NCI-H1930 (cell line): ENCODE measurements at places on chromosomes 4 and X.
A peak's percentile ranks its signal among the peaks of the same experiment; 100 is the strongest.

GRCh38 chrX:24479924-24480323, 14.8 kb downstream of the PDK3 start:
- DNase-seq = no peak

- no peak for DNase-seq
Measured at GRCh38 chrX:5907207-5907606, 321.5 kb downstream of the NLGN4X start.

GRCh38 chr4:3391422-3391821, 50.3 kb upstream of the HGFAC start:
- no peak for DNase-seq

DNA sequence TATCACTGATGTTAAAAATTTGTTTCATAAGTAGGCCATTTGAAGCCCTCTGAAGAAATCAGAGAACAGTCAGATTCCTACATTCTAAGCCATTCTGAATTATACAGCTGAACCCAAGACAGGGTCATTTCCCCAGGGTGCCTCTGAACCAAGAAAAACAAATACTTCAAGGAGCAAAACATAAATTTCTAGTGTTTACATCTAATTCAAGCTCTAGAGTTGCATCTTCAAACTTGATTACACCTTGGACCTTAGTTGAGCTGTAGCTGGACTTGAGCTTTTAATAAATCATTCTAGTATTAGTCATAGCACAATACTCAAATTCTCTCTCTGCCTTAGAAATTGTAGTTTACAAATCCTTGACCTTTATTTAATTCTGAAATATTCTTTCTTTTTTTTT, 87.6 kb upstream of the IL15 start:
- DNase-seq = no peak

DNA sequence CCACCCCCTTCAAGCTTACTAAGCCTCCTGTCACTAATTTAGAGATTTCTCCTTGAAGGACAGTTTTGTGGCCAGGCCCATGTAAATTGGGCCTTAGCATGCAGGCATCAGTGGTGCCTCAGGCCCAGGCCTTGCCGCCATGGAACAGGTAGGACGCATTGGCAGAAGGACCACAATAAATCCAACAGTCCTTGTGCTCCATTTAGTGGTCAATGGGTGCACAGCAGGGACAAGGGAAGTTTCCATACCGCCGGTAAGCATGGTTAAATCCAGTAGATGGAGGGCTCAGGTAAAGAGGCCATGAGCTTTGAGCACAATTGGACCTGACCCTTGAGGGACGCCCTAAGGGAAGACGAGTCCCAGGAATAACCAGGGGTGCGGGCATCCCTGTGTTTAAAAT, 97.3 kb downstream of the UGT2B28 start:
- DNase-seq = no peak

- DNase-seq = no peak
Measured at GRCh38 chrX:153981231-153981630, 8.7 kb downstream of the TMEM187 start.

DNA sequence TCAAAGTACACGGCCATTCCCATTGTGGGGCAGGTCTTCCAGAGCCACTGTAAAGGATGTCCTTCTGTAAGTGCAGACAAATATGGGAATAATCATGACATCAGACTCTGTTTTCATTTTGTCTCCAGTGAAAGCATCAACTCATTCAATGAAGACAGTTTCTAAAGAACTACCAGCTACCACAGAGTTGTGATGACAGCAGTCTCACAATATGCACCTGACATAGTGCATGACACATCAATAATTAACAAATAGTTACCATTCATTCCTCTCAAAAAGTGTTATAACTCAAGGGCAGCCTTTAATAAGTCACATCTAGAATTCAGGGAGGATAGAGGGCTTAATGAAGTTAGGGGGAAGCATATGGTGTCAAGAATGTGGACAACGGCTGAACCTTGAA, 20.2 kb downstream of the MTTP start:
- DNase-seq = no peak

GRCh38 chr4:3780347-3781171, 14.4 kb downstream of the ADRA2C start:
- no peak for DNase-seq

DNA sequence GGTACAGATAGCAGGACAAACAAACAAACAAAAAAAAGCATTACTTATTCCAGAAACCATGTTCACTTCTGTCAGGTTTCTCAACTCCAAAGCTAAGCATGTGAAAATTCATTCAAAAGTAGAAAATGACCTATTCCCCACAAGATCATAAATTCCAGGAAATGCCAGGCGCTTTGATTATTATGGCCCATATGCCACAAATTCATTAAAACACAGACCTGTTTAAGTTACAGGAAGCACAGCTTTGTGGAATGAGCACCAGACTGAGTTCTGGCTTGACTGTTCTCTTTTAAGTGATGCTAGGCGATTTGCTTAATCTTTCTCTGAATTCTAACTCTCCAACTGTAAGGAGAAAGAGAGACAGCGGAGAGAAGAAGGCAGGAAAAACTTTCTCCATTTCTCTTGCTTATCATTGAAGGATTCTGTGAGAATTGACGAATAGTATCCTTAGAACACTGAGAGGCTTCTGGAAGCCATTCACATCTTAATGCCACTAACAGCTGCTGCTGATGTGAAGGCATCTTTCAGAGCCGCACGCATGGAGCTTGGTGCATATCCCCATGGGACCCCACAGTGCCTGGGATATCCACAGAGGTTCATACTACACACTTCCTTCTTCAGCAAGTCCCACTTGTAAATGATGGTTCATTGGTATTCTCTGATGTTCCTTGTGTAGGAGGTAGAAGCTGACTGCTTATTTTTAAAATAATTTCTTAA, 138.0 kb downstream of the ZNF674 start:
- DNase-seq = no peak

DNA sequence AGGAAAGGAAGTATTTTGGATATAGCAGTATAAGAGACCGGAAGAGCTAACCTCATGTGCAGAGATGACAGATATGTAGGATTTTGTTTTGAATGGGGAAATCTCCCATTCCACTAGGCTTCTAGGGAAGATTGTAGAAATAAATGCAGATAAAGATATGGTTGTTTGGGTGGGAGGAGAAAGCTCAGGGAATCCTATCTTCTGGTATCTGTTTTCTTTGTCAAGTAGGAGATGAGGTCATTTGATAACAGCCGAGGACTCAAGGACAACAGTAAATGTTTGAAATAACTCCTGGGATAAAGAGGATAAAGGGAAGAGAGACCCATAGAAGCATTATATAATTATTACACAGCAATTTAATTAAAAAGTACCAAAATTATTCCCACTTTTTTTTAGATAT, 24.7 kb upstream of the ZMAT1 start:
- no peak for DNase-seq

DNA sequence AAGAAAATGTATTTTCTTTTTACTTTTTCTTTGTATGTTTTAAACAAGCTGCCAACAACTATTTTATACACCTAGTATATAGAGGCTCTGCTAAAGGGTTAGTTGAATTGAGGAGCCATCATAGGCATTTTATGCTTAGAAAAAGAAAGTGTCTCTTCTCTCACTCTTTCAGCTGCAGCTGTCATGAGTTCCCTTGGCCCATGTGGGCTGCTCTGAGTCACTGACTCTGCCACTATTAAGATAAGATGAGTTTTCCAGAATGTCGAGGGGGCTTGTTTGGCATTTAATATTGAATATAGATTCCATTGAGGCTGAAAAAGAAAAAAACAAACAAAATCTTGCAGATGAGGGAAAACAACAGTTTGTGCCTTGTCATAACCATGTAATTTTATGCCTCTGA, 126.0 kb upstream of the PAQR3 start:
- DNase-seq = no peak

DNA sequence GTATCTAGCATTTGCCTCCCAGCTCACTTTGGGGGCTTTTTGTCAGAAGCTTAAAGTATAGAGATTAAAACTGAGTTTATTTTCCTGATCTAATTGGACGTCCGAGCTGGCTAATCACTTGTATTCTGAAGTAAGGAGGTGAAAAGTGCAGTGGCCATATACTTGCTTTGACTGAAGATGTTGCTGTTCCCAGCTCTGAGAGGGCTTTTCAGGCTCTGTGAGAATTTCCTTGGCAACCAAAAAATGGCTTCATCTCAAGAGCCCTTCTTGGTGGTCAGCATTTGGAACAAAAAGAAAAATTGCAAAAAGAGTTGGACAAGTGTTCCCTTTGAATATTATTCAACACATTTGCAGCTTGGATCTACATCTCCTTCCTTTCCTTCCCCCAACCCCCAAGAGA, 67.0 kb downstream of the SLC4A4 start:
- DNase-seq = no peak

DNA sequence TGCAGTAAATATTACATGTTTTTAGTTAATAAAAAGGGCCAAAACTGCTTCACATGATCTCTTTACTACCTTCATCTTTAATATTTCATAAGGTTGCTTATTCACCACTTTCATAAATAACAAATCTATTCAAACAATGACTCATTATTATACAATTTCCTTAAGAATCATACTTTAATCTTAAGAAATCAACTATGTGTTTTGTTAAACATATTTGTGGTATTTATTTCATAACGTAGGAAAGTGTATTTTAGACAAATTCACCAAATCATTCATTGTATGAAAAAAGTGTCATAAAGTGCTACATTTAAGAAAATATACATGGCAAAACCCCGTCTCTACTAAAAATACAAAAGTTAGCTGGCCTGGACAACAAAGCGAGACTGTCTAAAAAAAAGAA, 150.5 kb upstream of the RXFP1 start:
- DNase-seq = no peak

DNA sequence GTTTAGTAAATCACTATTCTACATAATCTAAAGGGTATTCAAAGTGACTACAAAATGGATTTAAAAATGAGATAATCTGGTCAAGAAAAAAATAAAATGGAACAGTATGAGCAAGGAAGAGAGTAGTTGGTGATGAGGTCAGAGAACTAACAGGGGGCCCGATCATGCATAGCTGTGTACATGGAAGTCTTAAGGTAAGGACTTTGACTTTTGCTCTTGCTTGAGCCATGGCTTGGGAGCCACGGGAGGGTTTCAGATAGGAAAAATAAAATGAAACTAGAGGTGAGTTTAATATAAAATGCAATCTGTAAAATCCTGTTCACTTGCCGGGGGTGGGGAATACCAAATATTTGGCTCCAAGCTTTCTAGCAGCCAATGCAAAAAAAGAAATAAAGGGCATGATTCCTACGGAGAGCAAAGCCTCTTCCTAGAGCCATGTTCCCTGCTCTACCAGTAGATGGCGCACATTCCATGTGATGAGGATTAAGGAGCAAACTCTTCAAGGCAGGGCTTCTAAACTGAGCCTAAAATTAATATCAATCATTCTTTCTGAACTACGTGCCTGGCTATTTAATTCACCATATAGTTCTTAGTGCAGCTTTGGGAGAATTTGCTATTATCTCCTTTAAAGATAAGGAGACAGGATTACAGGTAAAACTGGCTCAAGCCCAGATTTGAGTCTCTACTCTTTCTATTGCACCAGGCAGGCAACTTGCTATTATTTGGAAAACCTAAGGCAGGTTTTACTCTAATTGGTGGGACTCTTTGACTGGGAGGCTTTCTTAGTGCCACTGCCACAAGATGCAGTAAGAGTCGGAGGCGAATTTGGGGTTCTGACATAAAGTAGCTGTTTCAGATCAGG, 6.8 kb upstream of the CLCN5 start:
- DNase-seq = peak; percentile 25

GRCh38 chrX:39805825-39806224, 291.9 kb downstream of the BCOR start:
- DNase-seq = no peak

DNA sequence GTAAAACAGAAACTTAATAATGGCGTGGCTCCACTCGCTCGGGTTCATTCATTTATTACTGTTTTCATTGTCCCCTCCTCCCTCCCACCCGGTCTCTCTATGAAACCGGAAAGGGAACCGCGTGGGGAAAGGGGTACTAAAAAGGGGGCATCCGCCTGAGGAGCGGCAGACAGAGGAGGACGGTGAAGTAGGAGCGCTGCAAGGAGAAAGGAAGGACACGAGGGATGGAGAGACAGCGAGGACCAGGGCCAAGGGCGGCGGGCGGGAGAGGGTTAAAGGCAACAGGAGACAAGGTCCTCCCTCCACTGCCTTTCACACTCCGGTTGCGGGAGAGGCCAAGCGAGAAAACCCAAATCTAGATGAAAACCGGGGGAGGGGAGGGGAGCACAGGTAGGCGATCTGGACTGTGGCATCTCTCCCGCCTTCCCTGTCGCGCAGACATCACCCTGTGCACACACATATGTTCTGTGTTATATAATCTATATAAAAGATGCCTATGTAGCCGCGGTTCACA, 829 bp downstream of the ELOVL6 start:
- DNase-seq = no peak

DNA sequence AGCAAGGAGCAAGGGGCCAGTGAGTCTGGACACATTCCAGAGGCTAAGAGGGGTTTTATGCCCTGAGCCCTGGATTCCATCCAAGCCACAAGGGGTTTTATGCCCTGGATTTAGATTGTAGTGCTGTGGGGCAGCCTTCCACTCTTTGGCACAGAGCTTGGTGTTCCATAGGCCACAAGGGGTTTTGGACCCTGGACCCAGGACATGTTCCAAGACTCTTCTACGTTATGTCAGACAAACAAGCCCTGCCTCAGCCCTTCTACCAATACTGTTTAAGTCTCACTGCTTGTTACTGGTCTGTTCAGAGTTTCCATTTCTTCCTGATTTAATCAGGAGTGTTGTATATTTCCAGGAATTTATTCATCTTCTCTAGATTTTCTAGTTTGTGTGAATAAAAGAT, 12.8 kb upstream of the SCARB2 start:
- no peak for DNase-seq

GRCh38 chrX:19563327-19563726, 48.0 kb upstream of the MAP3K15 start:
- DNase-seq = no peak

DNA sequence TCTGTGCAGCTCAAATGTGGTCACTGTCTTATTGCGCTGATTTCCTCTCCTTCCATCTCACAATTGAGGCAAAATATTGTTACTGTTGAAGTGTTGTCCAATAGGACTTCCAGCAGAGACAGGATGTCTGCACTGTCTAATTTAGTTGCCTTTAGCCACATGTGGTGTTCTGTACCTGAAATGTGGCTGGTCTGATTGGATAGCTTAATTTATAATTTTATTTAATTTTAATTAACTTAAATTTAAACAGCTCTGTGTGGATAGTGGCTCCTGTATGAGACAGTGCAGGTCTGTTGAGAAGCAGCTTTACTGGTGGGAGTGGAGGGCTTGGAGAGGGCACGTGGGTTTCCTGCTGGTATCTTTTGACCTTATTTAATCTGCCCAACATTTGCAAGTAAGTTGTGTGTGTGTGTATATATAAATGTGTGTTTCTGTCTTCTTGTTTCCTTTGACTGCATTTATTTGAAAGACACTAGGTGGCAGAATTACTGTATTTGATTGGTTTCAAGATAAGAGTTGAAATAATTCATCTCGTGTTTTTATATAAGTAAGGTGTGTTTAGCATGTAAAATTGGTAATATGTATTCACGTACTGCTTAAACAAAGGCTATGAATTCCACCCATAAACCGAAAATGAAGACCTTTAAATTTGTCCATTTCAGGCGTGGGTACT, 55.3 kb upstream of the MSANTD1 start:
- DNase-seq = no peak
